ENCODE measurements at places on chromosomes 7 and 10.

DNA sequence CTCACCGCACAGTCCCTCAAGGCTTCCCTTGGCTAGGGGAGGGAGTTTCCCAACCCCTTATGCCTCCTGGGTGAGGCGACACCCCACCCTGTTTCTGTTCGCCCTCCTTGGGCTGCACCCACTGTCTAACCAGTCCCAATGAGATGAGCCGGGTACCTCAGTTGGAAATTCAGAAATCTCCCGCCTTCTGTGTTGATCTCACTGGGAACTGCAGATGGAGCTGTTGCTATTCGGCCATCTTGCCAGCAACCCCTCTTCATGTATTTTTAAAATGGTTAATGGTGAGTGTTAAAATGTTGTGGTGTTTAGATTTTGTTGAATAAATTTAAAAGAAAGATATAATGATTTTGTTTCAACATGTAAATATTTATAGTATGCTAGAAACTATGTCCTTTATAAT lies 22.0 kb downstream of the UMAD1 start:
- DNase-seq = peak; percentile 12

GRCh38 chr10:117218654-117219053 lies 21.4 kb downstream of the KCNK18 start:
- no peak for DNase-seq

- no peak for DNase-seq
Observed at GRCh38 chr7:134637934-134638719, 8.5 kb upstream of the BPGM start.

DNA sequence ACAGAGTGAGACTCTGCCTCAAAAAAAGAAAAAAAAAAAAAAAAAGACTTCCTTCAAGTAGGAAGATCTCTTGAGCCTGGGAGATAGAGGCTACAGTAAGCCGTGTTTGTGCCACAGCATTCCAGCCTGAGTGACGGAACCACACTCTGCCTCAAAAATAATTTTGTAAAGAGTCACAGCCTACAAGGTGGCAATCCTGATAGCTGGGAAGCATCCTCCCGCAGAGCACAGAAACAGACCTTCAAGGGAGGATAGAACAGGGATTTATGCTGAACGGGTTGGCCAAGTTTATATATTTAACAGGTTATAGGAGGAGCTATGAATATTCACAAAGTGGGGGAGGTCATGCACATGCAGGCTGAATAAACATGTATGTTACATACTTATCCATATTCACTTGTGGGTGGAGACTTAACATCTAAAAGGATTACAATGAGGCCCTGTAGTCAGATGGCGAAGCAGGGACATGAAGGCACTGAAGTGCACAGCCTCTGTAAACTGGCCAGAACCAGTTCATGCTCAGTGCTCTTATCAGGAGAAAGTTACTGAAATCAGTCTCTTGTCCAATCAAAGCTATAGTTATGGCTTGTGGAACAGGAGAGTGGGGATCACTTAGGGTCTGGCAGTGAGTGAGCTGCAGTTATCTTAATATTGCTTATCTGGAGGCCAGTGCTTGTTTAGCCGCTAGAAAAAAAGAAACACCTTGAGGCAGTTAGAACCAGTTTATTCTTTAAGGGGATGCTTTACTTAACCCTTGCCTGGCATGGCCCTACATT lies 6.8 kb downstream of the LMBR1 start:
- no peak for DNase-seq
